ENCODE measurements at places on chromosomes 2 and 18. TPM values are rescaled to one million over a fixed set of nuclear protein-coding genes. Genes with fewer than 3 reads are reported as not detected.
A peak's percentile ranks its signal among the peaks of the same experiment; 100 is the strongest.

DNA sequence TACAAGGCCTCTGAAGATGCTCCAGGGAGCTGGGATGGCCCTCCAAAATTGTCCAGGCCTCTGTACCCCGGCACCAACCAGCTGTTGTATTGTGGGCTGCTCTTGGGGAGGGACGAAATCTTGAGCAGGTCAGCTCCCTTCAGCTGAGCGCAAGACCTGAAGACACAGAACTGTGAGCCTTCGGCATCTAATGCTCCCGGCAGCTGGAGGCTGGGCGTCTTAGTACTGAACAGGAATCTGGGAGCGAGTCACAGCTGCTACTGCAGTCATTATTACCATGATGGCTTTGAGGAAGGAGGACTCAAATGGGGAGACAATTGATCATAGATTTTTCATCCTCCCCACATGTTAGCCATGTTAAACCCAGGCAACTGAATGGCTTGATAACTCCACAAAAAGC is 83.0 kb upstream of the LTBP1 start:
- H3K27ac ChIP-seq: no peak overlapping the region
- DNase-seq: no peak
- H3K4me1 ChIP-seq: peaks cover 23% of the 10 kb centered on the region

GRCh38 chr2:69387770-69388481 is 899 bp upstream of the GFPT1 start:
- peak overlapping the region; percentile 94 for H3K4me3 ChIP-seq
- DNase-seq: no peak
- H3K36me3 ChIP-seq: no peaks in the 10 kb centered on the region

GRCh38 chr18:23270986-23271680 is 135.8 kb downstream of the CABLES1 start:
- H3K27ac ChIP-seq: no peak overlapping the region
- H3K4me3 ChIP-seq: no peak overlapping the region
- peaks cover 14% of the 10 kb centered on the region for H3K4me1 ChIP-seq
- H3K27me3 ChIP-seq: no peaks in the 10 kb centered on the region

- H3K4me1 ChIP-seq: no peaks in the 10 kb centered on the region
- H3K36me3 ChIP-seq: no peaks in the 10 kb centered on the region
- no peak for DNase-seq
Observed at GRCh38 chr2:71806432-71806831, 341.2 kb downstream of the CYP26B1 start.

GRCh38 chr2:181083140-181083539 is 102.7 kb downstream of the UBE2E3 start:
- H3K4me1 ChIP-seq: peaks cover 7% of the 10 kb centered on the region
- H3K36me3 ChIP-seq: no peaks in the 10 kb centered on the region
- H3K27me3 ChIP-seq: no peaks in the 10 kb centered on the region
- no peak overlapping the region for H3K27ac ChIP-seq
- H3K4me3 ChIP-seq: no peak overlapping the region

DNA sequence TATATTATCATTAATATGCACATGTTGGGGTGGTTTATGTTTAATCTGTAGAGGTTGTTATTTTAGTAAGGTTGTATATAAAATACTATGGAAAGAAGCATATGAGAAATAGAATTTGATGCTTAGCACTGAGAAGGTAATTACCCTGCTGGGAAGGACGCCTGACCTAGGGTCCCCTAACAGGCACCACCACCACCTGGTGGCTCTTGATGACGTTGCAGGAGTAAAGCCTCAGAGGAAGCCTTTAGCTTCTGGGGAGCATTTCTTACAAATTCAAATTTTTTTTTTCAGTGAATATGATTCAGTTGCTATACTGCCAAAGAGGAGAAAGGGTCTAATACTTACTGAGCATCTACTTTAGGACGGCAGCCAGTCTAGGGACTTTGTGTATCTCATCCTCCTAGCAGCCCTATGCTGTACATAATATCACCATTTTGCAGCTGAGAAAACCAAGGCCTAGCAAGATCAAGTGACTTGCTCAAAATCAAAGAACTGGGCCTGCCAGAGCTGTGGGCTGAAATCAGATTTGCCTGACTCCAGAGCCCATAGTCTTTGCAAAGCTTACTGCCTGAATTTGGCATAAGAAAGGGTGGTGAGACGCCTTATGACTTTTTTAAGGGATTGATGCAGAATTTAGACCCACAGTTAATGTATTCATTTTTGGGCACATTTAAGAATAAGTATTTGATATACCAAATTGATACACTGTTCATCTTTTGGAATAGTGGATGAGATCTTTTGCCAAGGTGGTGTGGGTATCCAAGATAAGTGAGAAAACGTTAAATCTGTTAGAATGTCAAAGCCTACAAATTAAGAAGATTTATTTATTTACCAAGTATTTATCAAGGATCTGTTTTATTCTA is 78.8 kb upstream of the GAREM1 start:
- no peak overlapping the region for H3K4me3 ChIP-seq
- no peak for DNase-seq

DNA sequence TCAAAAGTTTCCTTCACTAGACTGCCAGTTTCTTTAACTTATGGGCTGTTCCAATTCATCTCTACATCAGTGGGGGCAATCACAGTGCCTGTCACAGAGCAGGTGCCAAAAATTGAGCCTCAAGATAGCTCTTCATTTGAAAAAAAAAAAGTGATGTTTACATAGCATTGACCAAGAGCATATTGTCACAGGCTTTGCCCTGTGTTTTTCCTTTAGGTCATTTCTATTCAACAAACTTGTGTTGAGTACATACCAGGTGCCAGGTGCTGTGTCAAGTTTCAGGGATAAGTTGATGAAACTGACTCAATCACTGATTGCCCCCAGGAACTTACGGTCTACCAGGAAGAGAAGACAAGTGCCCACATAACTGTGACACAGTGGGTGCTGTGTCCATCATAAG is 22.2 kb upstream of the NT5C1B start:
- H3K36me3 ChIP-seq: no peaks in the 10 kb centered on the region
- peaks cover 5% of the 10 kb centered on the region for H3K4me1 ChIP-seq
- DNase-seq: no peak
- no peaks in the 10 kb centered on the region for H3K27me3 ChIP-seq
- H3K27ac ChIP-seq: peak overlapping the region; percentile 27

DNA sequence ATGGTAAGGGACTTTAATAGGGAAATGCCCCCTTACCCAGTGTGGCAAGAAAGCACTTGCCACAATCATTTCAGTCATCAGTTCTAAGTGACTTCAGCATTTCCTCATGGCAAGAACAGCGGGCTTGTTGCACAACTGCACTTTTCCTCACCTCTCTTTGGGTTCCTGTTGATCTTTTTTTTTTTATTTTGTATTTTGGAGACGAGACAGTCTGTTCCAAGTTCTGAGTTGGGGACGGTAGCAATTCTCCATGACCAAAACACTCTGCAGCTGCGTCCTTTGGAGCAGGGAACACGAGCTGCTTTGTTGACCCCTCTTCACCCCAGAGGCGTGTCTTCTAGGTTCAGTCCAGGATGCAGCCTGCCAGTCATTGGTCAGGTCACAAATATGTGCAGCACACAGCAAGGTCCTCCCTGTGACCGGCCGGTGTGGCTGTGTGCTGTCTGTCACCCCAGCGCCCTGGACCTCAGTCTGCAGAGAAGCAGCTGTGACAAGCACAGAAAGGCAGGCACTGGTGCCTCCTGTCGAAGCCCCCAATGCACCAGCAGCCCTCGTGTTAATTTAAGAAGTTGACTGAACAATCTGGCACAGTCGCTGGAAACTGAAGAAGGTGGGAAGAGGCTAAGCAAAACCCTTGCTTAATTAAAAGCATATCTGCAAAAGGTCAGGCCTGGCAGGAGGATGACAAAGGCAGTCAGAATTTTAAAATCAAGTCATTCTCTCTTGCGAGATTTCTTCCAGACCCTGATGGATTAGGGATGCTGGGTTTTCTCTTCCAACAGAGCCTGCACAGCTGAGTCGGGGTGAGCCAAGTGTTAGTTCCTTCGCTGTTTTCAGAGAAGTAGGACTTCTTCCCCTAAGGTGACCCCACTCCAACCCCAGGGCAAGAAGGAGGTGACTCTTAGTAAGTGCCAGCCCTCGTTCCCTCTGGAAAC is 96.7 kb upstream of the COPS8 start:
- no peaks in the 10 kb centered on the region for H3K36me3 ChIP-seq
- no peak for DNase-seq
- no peaks in the 10 kb centered on the region for H3K4me1 ChIP-seq
- no peak overlapping the region for H3K4me3 ChIP-seq
- H3K27me3 ChIP-seq: no peaks in the 10 kb centered on the region

DNA sequence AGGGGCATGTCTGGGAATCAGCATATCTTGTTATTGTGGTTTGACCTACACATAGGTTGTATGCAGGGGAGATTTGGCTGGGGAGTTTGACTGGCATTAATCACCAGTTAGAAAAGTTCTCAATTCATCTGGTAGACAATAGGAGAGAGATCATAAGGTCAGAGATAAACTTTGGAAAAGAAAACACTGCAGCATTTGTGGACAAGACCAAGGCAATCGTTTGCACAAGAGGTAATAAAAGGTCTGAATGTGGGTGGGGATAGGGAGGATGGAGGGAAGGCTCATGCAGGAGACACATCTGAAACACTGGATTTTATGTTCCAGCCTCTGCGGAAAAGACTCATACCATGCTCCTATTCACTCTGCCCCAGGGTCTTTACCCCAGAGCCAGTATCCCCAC is 136.9 kb downstream of the MAIP1 start:
- no peak for DNase-seq

GRCh38 chr2:237734905-237735623 is 63.5 kb upstream of the RBM44 start:
- no peak for DNase-seq
- H3K4me3 ChIP-seq: no peak overlapping the region
- H3K4me1 ChIP-seq: peaks cover 37% of the 10 kb centered on the region
- peaks cover 4% of the 10 kb centered on the region for H3K36me3 ChIP-seq
- peak overlapping the region; percentile 9 for H3K27ac ChIP-seq

DNA sequence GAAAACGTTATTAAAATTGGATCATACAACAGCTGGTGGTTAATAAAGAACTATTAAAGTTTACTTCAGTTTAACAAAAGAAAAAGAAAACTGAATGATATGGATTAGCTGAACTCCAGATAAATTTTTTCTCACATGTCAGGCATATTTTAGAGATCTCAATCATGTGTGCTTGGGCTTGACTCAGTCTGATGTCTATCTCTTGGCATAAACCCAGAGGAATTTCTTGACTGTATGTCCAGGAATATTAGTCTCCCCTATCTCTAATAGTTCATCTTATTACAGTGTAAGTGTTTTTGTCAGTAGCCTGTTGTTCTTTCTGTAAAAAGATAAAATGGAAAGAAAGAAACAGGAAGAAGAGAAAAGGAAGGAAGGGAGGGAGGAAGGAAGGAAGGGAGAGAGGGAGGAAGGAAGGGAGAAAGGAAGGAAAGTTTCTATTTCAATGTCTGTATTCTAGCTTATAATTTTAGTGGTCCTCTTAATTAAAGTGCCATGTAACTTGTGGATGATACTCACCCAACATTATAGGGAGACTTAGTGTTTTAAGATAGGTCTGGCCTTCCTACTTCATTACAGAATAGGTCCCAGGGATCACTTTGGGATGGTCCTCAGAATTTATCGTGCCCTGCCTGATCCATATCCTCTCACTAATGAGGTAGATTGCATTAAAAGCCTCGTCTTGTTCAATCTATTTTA is 99.7 kb upstream of the UGP2 start:
- H3K36me3 ChIP-seq: no peaks in the 10 kb centered on the region
- no peak for DNase-seq
- H3K27ac ChIP-seq: no peak overlapping the region
- H3K4me1 ChIP-seq: peaks cover 7% of the 10 kb centered on the region

DNA sequence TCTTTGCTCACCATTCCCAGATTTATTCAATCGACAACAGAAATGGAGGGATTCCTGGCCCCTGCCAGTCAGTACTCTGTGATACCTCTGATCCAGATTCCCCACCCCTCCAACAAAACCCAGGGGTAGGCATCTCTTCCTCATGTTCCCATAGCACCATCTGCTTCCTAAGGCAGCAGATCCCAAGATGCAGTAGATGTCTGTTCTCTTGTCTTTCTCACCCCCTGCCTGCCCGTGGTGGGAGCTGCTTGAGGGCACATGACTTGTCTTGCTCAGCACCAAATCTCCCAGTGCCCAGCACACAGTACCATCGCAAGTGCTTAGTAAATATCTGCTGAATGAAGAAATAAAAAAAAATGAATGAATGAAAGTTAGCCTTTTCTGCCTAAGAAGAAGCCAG is 98.2 kb downstream of the ZBTB7C start:
- H3K27me3 ChIP-seq: no peaks in the 10 kb centered on the region
- no peak overlapping the region for H3K4me3 ChIP-seq
- no peaks in the 10 kb centered on the region for H3K4me1 ChIP-seq
- no peaks in the 10 kb centered on the region for H3K36me3 ChIP-seq

GRCh38 chr2:188919824-188920223 is 54.3 kb upstream of the COL3A1 start:
- H3K4me1 ChIP-seq: no peaks in the 10 kb centered on the region
- H3K4me3 ChIP-seq: no peak overlapping the region
- H3K27me3 ChIP-seq: no peaks in the 10 kb centered on the region
- H3K36me3 ChIP-seq: no peaks in the 10 kb centered on the region
- no peak for DNase-seq
- no peak overlapping the region for H3K27ac ChIP-seq

GRCh38 chr2:61463769-61464475 is 7.0 kb downstream of the USP34 start:
- no peaks in the 10 kb centered on the region for H3K36me3 ChIP-seq
- H3K4me3 ChIP-seq: no peak overlapping the region
- H3K27me3 ChIP-seq: no peaks in the 10 kb centered on the region

- no peak for DNase-seq
- no peaks in the 10 kb centered on the region for H3K27me3 ChIP-seq
- no peak overlapping the region for H3K27ac ChIP-seq
- H3K36me3 ChIP-seq: no peaks in the 10 kb centered on the region
- no peak overlapping the region for H3K4me3 ChIP-seq
Observed at GRCh38 chr2:221753401-221753800, 181.3 kb upstream of the EPHA4 start.

DNA sequence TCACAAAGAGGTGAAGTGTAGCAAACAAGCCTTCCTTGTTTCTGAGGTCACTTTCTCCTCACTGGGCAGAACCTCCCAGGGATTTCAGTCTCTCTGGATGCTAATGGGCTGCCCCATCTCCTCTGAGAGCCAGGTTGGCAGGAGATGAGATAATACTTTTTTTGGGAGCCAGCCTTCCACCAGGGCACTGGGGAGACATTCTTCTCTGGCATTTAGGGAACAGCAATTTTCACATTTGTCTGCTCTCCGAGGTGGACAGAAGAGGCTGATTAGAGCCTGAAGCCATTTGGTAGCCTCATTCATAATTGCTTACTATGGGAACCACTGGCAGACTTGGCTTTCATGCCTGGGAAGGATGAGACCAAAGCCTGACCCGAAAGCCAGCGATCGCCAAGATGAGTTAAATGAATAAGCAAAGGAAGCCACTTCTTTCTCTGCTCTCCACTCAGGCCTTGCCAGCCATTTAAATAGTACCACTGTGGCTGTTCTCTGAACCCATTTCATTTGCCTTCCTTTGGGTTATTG is 70.1 kb downstream of the NRP2 start:
- H3K27ac ChIP-seq: no peak overlapping the region
- no peaks in the 10 kb centered on the region for H3K36me3 ChIP-seq
- no peaks in the 10 kb centered on the region for H3K27me3 ChIP-seq
- no peak for DNase-seq
- H3K4me1 ChIP-seq: peaks cover 37% of the 10 kb centered on the region

Gene HADHA
- total RNA-seq: 88.6 TPM

Gene CIB4
- not detected for total RNA-seq

Gene DUSP19
- 5.7 TPM for total RNA-seq

Gene CPS1
- total RNA-seq: 3.5 TPM

Gene QPCT
- total RNA-seq: 5.0 TPM

Gene GRB14
- total RNA-seq: 7.9 TPM

Gene YPEL5
- total RNA-seq: 103 TPM

Gene LIMS3
- 16.3 TPM for total RNA-seq

Gene DNAJC10
- 75.6 TPM for total RNA-seq
